ENCODE measurements at places on chromosomes 3 and 15.

GRCh38 chr15:34659056-34659455 lies 75.6 kb upstream of the GOLGA8B start:
- no peak for DNase-seq

DNA sequence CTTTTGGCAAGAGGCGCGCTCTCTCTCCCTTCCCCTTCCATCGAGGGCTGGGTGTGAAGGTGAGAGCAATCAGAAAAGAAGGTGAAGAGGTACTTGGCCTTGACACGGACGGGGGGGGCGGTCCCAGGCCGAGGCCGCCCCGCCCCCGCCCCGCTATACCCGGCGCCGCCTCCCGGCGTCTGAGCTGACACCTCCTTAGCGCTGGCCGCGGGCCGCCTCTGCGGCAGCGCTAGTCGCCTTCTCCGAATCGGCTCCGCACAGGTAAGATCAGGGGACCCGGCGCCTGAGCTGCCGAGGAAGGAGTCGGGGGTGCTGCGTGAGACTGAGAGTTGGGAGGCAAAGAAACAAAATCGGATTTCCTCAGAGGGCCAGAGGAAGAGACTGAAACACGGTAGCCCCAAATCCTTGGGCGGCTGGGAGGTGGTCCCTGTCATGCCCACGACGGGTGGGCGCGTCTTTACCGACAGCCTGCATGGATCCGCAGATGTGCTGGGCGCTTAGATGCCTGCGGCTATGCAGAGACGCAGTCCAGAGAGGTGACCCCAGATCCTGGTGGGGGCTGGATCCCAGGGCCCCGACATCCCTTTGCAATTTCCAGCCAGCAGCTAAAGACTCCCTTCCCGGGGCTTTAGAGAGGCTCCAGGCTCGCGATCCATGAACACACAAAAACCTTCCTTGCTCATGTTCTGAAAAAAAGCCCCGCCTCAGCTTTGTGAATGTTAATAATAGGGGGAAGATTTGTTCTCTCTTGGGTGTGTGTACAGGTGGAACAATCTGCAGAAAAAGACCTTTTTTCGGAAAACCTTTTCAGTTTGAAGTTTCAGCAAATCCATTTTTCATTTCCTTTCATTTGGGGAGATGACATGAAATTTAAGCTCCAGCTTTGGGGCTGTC lies at the start of gene ENTPD3:
TSS of gene ENTPD3 (plus strand) at position 184 of the 894 bp plus-strand sequence. CDS start 874 bp downstream, outside the sequence.
- peak; percentile 15 for DNase-seq

- DNase-seq = no peak
Measured at GRCh38 chr15:71790081-71790480, 20.3 kb upstream of the NR2E3 start.

DNA sequence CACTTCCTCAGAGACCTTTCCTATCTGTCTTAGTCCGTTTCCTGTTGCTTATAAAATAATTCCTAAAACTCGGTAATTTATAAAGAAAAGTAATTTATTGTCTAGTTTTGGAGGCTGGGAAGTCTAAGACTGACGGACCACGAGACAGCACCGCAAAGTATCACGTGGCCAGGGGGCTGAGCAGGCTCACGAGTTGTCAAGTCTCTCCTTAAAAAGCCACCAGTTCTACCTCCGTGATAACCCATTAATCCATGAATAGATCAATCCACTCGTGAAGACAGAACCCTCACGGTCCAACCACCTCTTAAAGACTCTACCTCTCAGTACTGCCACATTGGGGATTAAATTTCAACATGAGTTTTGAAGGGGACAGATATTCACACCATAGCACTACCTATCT lies 821 bp downstream of the LINS1 start:
- peak; percentile 36 for DNase-seq

- no peak for DNase-seq
Measured at GRCh38 chr3:150252462-150252861, 155.6 kb upstream of the TSC22D2 start.

DNA sequence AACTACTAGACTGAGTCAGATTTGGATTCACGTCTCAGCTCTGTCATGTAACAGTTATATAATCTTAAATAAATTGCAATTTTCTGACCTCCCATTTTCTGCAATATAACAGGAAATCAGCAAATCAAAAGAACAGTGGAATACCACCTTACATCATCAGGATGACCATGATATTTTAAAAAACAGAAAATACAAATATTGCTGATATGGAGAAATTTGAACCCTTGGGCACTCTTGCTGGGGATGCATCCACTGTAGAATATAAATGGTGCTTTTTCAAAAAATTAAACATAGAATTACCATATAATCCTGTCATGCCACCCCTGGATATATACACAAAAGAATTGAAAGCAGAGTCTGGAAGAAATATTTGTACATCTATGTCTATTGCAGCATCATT lies 982.5 kb downstream of the TBL1XR1 start:
- no peak for DNase-seq

GRCh38 chr3:43998836-43999727 lies 242.6 kb upstream of the TOPAZ1 start:
- no peak for DNase-seq

GRCh38 chr15:35448294-35448693 lies 97.7 kb downstream of the DPH6 start:
- no peak for DNase-seq

DNA sequence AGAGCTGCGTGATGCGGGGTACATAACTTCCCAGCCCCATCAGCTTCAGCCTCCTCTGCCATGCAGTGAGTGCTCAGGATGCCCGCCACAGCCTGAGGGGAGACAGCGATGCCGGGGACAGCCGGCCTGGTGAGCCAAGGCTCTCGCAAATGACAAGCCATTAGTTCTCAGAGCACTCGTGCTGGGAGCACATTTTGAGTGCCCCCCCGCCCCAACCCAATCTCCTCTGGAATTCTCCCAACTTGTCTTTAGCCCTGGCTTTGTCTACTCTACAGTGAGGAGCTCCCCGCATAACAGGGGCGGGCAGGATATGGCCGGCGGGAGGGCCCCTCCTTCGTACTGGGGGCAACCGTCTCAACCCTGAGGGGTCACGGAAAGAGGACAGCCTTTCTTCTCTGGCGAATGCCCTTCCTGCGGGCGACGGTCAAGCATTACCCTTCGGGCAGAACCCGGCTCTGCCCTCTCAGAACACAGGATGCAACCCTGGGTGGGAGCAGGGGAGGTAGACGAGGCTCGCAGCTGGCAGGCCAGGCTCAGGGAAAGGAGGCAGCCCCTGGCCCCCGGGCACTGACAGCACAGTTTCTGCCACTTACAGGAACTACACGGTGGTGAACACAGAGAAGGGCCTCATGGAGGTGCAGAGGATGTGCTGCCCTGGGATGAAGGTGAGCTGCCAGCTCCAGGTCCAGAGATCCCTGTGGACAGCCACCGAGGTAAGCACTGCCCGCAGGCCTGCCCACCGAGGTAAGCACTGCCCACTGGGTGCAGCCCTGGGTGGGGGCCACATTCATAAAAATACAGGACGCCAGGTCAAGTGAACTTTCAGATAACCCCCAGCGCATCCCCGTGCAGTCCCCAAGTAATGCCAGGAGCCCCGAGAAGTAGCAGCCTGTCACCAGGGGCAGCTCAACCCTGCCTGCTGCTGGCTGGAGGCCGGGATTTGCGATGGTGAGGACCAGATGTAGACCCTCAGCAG lies 141.7 kb downstream of the LRRK1 start:
- DNase-seq = no peak

GRCh38 chr3:17552351-17552750 lies 190.1 kb downstream of the TBC1D5 start:
- no peak for DNase-seq

- peak; percentile 32 for DNase-seq
Measured at GRCh38 chr3:152524198-152525140, 255.7 kb downstream of the MBNL1 start.

DNA sequence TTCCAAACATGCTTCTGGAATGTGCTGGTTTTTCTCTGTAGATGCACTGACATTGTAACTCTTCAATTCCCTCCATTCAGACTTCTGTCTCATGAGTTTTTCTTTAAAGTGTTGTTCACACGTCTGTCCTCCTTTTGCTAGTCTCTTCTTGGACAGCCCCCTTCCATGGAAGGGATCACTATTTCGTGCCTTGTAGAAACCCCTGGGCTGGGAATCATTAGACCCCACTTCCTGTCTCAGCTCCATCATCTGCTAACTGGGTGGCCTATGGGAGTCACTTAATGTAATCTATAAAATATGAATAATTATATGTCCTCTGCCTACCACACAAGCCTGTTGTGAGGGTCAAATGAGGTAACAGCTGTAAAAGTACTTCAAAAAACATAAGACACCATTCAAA lies 110.6 kb downstream of the THSD4 start:
- DNase-seq = no peak

DNA sequence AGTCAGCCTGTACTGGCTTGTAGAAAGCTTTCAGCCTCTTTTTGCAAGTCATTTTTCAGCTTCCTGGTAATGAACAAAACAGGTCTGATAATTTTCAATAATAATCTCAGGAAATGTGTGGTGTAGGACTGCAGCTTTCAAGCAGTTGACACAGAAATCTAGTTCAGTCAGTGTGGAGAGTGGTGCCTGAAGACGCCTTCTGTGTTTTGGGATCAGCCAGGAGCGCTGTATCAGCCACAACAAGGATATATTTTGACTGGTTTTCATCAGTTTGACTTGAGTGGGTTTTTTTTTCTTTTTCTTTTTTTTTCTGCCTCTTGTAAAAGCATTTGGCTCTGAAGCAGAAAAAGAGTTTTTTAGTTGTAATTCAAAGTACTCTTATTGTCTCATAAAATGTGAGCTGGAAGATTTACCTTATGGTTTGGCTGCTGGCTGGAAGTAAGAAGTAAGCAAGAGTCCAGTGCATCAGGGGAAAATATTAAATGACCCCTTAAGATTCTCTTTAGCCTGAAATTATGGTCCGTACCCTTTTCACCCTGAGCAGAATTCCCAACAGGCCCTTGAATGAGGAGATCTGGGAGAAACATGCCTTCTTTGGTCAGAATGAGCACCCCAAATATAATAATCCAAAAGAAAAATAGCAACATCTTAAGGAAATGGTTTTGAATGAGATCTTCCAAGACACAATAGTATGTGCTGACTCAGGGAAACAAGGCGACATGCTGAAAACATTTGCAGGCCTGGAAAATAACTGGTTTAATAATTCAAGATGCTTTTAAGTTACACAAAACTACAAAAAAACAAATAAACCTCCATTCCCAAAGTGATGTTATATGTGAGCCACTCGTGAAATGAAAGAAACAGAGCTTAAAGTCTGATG lies 332.7 kb upstream of the ADAMTS9 start:
- no peak for DNase-seq

DNA sequence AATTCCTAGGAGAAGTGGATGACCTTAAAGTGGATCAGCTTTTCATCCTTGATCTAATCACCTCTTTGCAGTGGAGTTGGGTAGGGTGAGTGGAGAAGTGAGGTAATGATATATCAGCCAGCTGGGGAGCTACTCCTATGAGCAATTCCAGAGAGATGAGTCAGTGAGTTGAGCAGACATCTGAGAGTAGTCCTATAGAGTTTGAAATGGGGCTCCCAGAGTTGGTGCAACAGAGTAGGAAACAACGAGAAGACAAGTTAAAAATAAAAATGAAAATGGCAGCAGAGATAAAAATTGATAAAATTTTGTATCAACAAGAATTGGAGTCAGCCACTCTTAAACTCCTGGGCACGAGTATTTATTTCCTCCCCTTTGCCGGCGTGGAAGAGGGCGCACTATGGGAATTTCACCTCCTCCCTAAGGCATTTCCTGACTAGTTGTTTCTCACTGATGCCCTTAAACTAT lies 150.8 kb upstream of the DPH6 start:
- no peak for DNase-seq

GRCh38 chr15:31307270-31308184 lies 19.1 kb upstream of the KLF13 start:
- DNase-seq = no peak

GRCh38 chr3:52366527-52366926 lies 50.4 kb downstream of the DNAH1 start:
- DNase-seq = no peak

DNA sequence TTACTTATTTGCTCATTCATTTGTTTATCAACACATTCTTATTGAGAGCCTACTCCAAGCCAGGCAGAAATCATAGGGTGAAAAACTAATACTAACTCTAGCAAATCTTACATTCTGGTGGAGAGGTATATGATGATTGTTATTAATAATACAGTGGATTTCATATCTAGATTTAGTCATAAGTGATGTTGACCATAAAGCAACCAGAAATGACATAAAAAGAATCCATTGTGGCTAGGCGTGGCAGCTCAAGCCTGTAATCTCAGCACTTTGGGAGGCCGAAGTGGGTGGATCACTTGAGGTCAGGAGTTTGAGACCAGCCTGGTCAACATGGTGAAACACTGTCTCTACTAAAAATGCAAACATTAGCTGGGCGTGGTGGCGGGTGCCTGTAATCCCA lies 26.2 kb upstream of the IL20RB start:
- DNase-seq = no peak

GRCh38 chr3:141828890-141829289 lies 47.6 kb upstream of the ATP1B3 start:
- no peak for DNase-seq

DNA sequence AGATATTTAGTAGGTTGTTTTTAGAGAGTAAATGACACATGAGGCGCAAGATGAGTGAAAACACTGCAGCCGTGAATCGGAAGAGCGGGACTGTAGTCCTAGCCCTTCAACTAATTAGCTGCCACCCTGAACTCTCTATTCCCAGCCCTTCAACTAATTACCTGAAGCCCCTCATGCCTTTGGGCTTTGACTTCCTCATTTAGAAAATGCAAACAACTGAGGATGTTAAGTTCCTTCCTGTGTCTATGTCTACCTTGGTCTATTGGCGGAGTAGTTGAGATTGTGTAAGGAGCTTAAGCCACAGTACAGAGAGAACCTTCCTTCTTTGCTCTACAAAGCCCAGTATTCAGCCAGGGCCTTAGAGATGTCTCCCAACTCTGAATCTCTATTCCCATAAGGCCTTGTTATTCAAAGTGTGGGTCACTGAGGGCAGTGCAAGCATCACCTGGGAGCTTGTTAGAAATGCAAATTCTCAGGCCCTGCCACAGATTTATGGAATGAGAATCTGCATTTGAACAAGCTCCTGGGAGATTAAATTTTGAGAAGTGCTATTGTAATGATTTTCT lies 71.8 kb upstream of the SCN5A start:
- DNase-seq = no peak

DNA sequence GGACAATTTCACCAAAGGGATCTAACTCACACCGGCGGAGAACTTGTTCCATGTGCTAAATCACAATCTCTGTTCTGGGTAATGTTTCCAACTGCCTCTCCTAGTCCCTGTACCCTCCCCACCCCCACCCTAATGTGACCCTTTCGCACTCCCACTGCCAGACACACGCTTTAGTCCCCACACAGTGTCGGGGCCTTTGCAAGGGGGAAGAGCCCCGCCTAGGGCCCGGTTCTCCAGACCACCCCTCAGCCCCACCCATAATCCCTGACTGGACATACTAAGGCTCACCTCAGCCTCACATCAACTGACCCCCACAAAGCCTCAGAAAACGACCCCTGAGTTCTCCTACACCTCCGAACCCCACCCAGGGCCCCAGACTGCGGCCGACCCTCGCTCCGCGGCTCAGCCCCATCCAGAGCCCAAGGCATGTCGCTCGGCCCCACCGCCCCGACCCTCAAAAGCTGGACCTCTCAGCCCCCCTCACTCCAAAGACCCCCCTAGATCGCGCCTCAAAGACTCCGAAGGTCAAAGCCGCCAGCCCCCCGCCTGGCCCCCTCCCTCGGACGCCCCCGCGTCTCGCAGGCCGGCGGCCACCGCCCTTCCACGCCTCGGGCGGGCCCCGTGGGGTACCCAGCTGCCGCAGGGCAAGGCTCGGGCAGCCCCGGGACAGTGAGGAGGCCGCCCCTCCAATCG lies 72.0 kb upstream of the MAP4 start:
- no peak for DNase-seq

GRCh38 chr3:44513513-44513912 lies 36.0 kb upstream of the ZNF445 start:
- no peak for DNase-seq

GRCh38 chr15:62752657-62753517 lies 289.7 kb upstream of the TPM1 start:
- DNase-seq = no peak

Measured in activated CD4-positive, alpha-beta T cell treated with anti-CD3 and anti-CD28 coated beads, Interleukin-2, amount 50 U/mL, for 1 hour (primary cell).